ENCODE measurements at places on chromosomes 2 and 18.

DNA sequence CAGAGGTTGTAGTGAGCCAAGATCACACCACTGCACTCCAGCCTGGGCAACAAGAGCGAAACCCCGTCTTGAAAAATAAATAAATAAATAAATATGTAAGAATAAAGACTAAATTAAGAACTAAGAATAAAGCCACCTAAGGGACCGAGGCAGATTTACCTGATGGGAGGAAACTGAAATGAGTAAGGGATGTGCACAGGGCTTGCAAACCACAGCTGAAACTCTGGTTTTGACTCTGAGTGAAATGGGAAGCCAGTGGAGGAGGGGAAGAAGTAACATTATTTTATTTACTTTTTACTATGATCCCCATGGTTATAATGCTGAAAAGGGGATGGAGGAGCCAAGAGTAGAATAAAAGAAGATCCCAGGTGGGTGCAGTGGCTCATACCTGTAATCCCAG lies 107.3 kb downstream of the CABYR start:
- DNase-seq: no peak

DNA sequence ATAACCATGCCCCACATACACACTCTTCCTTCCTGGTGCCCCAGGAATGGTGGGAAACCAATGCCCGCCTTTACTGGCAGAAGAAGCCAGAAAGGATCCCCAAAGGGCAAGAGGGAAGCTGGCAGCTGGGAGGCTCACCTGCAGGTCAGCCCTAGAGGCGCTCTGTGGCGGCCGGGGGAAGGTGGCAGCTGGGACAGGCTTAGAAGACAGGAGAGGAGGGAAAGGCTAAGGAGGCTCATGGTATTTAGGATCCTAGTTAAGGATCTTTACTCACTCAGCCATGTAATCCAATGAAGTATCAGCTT lies 23.8 kb downstream of the ADRA2B start:
- no peak for DNase-seq

GRCh38 chr2:180017784-180018183 lies 10.7 kb upstream of the CWC22 start:
- peak; percentile 32 for DNase-seq

DNA sequence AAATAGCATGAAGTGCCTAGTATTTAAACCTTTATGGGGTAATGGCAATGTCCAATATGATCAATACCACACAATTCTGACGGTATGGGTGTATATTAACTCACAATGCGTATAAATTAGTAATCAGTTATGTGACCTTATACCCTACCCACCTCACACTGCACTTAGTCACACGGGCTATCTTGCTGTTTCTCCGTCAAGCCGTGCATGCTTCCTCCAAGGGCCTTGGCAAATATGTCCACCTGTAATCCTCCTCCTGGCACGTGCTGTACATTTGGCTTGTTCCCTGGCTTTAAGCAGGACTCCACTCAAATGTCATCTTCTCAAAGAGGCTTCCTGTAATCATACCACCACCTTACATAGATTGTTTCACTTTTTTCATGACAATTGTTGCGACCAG lies 12.2 kb downstream of the TNFRSF11A start:
- no peak for DNase-seq

DNA sequence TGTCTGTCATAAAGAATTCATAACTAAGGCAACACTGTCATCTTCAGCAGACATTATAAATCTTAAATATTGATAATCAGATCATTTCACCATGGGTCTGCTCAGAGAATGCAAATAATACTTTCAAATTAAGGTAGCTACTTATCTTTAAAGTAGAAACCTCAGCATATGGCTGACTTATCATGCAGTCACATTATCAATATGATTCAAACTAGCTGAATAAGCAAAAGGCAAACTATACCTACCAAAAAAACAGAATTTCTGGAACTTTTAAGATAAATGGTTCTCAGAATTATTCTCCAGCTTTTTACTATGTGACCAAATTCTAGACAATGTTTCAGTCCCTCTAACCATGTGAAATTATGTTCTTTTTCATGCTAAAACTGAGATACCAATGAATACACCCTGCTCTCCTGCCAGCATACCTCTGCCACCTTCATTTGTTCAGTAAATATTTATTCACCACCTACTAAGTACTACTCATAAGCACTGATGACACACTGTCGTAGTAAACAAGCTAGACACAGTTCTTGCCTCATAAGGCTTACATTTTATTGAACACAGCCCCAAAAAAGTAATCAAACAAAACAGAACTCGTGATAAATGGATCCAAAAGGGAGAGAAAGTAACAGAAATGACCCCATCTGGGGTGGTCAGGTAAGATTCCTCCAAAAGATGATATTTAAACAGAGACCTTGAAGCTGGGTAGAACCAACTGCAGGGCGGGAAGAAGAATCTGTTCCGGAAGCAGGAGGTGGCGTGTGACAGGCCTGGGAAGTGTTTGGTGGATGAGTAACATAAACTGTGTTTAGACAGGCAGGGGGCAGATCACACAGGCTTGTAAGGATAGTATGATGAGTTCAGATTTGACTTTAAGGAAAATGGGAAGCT lies 17.7 kb downstream of the SPIRE1 start:
- DNase-seq: peak; percentile 67

GRCh38 chr2:143717536-143718168 lies 588.4 kb downstream of the ARHGAP15 start:
- no peak for DNase-seq

DNA sequence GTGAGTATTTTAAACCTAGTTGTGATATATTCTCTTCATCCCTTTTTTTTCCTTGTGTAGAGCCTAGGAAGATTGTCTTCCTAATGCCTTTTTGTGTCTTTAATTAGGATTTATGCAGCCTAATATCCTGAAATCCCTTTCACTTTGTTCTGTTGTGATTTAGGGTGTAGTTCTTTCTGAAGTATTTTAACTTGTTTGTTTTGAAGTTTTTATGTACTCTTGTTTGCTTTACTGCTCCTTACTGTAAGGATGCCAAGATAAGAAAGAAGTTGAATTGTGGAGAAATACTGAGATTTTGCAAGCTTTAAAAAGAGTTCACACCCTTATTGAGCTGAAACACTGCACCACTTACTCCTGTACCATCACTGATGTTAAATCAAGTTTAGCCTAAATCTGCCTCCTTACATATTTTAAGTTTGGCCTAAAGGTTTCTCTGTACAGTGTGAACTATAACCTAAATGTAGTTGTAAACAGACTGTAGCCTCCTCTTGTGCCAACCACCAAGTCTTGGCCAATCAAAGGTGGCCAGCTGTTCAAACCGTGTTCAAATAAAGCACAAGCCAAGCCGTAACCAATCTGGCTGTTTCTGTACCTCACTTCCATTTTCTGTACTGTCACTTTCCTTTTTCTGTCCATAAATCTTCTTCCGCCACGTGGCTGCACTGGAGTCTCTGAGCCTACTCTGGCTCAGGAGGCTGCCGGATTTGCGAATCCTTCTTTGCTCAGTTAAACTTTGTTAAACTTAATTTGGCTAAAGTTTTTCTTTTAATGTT lies 17.7 kb upstream of the ACOXL start:
- DNase-seq: no peak

- no peak for DNase-seq
Observed at GRCh38 chr2:224017957-224018356, 21.1 kb downstream of the SERPINE2 start.

GRCh38 chr18:30245766-30246455 lies 796.6 kb downstream of the DSC3 start:
- no peak for DNase-seq
